ENCODE measurements at places on chromosomes 3 and 15.

DNA sequence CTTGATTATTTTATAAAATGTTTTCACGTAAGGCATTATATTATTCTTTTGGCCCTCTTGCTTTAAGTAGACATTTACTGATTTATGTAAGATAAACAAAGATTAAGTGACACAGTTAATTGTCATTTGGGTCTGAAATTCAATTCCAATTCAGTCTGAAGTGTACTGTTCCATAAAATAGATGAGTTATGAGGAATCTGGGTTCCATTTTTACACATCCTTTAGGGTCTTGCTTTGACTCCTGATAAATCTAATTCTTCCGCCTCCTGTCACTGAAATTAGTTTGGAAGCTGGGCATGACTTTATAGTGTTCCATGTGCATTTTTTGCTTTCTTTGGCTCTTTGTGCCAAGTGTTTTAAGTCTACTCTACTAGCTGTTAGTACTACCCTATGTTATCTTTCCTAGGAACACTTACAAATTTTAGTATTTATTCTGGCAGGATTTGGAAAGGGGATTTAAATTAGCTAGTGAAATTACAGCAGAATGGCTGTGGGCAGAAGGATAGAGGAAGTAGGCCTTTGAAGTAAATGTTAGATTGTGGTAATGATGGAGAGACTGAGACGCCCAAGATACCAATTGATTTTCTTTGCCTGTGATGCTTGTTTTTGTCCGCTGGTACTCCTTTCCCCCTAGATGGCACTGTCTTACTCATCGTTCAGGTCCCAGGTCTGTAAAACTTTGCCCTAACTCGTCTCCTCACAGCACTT is 14.3 kb downstream of the ARL8B start:
- no peak for DNase-seq

GRCh38 chr3:145754605-145755289 is 406.2 kb downstream of the PLOD2 start:
- DNase-seq: no peak

DNA sequence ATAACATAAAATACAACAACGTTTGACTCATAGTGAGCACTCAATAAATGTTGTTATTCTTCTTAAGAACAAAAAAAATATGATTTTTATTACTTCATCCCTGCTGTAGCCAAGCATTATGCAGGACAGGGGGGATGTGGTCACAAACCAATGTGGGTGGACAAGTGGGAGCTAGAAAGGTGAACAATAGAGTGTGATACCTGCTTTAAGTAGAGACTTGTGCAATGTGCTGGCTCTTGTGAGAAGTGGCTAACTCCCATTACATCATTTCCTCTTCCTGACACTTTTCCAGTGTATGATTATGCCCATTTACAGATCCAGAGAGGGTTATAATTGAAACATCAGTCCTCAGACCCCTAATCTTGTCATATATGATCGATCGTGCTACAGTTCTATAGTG is 193.6 kb downstream of the UBE2E2 start:
- DNase-seq: no peak

DNA sequence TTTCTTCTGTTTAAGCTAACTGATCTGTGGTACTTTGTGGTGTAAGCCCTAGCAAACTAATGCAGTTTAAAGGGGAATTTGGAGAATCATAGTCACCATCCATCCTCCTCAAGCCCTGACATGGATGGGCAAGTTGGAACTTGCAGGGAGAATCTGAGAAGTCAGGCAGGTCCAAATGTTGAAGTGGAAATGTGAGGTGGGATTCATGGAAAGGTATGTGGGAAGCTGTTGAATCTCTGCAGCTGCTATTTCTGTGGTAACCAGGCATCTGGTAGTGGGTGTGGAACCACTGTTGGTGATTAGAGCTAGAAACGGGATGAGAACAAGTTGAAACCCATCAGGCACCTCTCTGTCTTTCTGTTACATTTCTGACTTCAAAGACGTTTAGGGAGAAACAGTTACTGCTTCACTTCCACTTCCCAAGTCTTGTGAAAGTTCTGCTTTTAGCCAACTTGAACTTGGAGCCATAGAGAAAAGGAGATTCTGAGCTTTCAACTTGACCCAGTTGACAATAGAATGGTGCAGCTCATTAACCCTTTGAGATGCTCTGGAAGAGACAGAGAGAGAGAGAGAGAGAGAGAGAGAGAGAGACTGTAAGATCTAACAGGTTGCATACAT is 38.1 kb upstream of the NMNAT3 start:
- no peak for DNase-seq

- no peak for DNase-seq
These were observed 1460.3 kb upstream of the CADM2 start for GRCh38 chr3:83498361-83499016.

DNA sequence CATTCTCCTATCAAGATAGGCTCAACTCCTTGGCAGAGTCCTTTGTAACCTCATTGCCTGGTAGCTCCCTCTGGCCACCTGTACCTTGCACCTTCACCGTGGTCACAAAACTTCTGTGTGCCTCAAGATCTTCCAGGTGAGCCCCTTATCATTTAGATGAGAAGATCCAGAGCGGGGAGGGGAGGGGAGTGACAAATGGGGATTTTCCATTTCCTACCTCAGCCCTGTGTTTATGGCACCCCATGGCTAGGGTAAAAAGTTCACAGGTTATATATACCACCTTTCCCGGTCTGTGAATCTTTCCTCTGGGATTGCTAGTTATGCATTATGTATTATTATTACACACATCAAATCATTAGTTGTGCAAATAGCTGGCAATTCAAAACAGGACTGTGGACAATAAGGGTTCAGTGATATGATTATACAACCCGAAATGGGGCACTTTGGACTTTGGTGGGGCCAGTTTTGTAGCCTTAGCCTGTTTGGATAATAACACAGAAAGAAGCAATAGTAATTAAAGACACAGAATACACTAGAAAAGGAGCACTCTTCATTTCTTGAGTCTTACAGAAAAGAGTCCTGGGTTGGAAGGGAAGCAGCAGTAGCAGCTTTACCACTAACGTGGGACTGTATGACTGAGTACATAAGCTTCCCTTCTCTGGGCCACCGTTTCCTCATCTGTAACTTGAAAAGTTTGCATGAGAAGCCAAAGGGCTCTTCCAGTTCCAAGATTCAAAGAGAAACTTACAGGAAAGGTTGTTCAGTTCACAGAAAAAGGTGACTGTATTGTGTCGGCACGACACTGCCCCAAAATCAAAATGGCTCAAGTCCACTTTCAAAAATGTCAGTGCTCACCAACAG is 7.1 kb downstream of the TLE3 start:
- no peak for DNase-seq

GRCh38 chr15:58934114-58934447 is 602 bp upstream of the SLTM start:
- DNase-seq: no peak

DNA sequence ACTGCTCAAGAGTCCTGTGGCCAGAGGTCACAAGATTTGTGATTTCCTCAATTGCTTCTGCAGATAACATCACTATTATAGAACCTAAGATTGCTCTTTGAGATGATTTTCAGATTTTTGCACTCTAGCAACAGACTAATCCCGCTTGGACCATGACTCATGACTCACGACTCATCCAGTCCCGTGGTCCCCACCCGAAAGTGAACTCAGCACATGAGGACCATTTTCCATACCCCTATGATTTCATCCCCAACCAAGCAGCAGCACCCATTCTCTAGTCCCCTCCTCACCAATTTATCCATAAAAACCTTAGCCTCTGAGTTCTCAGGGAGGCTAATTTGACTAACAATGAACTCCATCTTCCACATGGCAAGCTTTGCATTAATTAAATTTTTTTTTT is 106.3 kb upstream of the ALCAM start:
- no peak for DNase-seq

DNA sequence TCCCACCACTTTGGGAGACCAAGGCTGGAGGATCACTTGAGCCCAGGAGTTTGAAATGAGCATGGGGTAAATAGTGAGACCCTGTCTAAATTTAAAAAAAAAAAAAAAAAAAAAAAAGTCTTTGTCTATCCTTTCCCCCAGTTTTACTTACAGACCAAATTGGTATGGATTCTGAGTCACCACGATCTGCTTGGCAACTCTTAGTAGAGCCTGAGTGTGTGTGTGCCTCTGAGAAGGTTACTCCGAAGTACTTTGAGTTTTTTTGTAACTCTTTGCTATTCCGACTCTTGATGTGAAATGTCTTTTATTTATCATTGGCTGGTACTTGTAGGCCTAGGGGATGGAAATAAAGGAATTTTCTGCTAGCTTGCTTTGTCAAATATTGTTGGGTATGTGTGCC is 63.3 kb downstream of the RBM6 start:
- no peak for DNase-seq

GRCh38 chr15:48759921-48760320 is 50.9 kb downstream of the CEP152 start:
- DNase-seq: no peak

GRCh38 chr3:55445551-55445950 is 41.6 kb downstream of the WNT5A start:
- no peak for DNase-seq

DNA sequence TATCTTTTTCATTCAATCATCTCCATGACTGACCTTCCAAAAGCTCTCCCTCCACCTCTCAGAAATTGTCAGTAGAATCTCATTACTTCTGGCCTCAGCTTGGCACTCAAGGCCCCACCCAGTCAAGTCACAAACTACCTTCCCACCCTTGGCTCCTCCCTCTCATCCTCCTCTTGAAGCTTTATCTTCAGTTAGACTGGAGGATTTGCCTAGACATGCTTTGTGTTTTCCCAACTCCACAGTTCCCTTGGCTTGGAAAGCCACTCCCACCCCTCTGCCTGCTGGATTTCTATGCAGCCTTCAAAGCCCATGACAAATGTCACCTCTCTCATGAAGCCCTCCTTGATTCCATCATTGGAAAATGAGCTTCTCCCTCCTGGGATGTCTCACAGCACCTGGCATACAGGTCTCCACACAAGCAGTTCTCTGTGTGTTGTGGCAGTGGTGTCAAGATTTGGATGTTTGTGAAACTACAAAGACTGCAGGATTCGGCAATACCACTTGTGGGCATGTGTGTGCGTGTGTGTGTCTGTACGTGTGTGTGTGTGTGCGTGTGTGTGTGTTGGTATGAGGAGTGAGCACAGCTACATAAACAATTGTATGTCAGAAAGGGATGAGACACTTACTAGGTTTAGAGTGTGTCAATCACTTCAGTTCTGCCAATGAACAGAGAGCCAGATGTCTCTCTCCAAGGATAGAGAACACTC is 45.3 kb upstream of the VPS8 start:
- no peak for DNase-seq

GRCh38 chr3:151346292-151346691 is 16.9 kb upstream of the P2RY13 start:
- no peak for DNase-seq

GRCh38 chr15:39756806-39757522 is 25.7 kb downstream of the FSIP1 start:
- no peak for DNase-seq
